GF-D8 (cell line): ENCODE measurements at places on chromosomes 4 and X.

DNA sequence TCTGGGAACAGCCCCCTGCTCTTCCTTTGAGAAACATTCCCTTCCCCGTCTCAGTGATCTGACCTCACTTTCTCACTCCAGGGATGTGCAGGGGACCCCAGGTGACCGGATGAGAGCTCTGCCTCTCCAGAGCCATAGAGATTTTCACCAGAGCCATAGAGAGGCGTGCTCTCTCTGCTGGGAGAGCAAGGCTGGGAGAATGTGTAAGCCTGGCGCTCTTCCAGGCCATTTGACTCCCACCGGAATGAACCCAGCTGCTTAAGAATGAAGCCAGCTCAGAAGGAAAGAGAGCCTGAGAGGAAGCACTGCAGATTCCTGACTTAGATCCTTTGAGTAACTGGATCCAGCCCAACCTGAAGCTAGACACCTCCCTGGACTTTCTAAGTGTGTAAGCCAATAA is 106.4 kb downstream of the DHX15 start:
- no peak for DNase-seq

DNA sequence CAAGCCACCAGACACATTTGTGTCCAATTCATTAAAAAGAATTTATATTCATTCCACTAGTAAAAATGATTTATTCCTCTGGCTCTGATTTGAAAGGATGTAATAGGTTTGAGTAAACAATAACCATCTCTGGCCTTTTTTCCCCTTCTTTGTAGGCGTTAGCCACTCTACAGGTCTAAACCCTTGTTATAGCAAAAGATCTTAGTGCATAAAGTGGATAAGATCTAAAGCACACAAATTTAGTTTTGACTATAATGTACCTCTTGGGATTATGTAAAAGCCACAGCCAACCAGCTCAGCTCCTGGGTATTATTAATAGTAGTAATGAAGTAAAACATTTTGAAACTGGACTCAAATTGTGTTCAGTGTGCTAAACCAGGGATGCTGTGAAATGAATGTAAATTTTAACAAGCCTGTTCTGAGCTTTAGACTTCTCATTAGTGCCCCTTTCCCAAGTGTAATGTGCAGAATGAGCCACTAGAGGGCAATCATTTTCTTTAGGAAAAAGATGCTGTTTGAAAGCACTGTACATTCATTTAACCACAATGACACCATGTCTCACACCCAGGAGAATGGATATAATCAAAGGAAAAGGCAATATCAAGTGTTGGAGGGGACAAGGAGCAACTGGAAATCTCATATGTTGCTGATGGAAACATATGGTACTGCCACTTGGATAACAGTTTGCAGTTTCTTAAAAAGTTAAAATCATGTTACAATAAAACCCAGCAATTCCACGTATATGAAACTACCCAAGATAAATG is 69.7 kb downstream of the KLHL8 start:
- DNase-seq = peak; percentile 37

- no peak for DNase-seq
Observed at GRCh38 chr4:125639182-125639621, 324.4 kb downstream of the FAT4 start.

GRCh38 chrX:110426155-110426504 is 67.5 kb downstream of the RTL9 start:
- DNase-seq = no peak

- no peak for DNase-seq
Observed at GRCh38 chr4:71198958-71199357, 139.9 kb upstream of the SLC4A4 start.

DNA sequence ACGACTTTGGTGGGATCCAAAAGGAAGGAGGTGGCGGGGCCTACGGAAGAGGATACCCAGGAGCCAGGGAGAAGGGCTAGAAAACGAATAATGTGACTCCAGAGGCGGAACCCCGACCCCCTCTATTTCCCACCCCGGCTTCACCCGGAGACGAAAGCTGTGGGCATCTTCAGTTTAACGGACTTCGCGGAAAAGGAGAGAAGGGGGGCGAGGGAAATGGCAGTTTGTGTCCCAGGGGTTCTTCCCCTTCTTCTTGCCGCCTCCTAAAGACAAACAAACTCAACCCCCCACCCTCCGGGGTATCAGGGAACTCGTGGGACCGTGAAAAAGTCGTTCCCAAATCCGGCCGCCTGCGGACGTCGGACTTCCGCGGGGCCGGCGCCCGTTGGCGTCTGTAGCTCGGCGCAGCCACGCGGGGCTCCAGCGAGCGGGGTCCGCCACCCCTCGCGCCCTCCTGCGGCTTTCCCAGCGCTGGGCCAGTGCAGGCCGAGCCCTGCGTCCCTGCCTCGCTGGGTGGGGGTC is 3.6 kb upstream of the LEF1 start:
- DNase-seq = no peak
